ENCODE measurements at places on chromosomes 6 and 20. TPM values are rescaled to one million over a fixed set of nuclear protein-coding genes. Genes with fewer than 3 reads are reported as not detected.

Gene RFX6
- total RNA-seq: 0.74 TPM

- H3K27ac ChIP-seq: peak within 1 kb of the TSS; percentile 71
- H3K4me3 ChIP-seq: peak within 1 kb of the TSS; percentile 49
Measured at GRCh38 chr6:112253841-112254816, at the start of gene LAMA4. Gene LAMA4, minus strand, starts transcription at chr6:112254567. Its CDS starts 417 bp downstream, at chr6:112254150.

DNA sequence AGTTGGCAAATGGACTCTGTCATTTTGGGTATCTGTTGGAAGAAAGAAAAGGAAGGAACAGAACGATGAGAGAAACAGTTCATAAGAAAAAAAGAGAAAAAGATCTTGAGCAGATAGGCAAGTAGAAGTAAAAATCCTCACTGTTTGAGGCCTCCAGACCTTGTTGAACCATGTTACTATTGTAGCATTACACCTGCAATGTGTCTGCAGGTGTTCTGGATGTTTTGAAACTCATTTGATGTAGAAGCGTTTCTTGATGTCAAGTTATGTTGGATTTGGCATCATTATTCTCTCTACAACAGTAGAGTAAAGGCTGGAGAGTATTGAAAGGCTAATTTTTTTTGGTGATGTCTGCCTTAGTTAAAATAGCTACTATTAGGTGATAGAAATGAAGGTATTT lies 108.7 kb downstream of the CARMIL1 start:
- H3K27me3 ChIP-seq: no peaks in the 10 kb centered on the region
- H3K4me3 ChIP-seq: no peak overlapping the region
- H3K4me1 ChIP-seq: no peaks in the 10 kb centered on the region
- no peak overlapping the region for H3K27ac ChIP-seq

Gene LY6G6D
- total RNA-seq: not detected

Gene TNFRSF6B
- total RNA-seq: 12.2 TPM

GRCh38 chr20:58148891-58149290 lies 79.6 kb downstream of the ANKRD60 start:
- no peaks in the 10 kb centered on the region for H3K36me3 ChIP-seq
- H3K27ac ChIP-seq: no peak overlapping the region
- no peak overlapping the region for H3K4me3 ChIP-seq
- H3K27me3 ChIP-seq: no peaks in the 10 kb centered on the region

DNA sequence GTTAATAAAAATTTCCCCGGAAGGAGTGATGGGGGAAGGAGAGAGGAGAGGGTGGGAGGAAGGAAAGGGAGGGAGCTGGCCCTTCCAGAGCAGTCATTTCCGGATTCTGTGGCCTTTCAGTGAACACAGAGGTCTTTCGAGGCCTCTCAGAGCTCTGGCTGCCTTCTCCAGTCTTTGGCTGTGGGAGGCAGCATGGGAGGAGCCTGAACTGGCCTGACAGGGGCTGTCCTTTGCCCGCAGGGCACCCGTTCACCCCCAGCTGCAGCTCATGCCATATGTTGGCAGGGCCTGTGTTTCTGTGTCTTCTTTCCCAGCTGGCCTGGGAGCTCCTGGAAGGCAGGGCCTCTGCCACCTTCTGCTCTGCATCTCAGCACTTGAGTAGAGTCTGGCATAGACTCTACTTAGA lies 95.5 kb downstream of the PPP1R14C start:
- DNase-seq: no peak
- H3K27ac ChIP-seq: no peak overlapping the region
- H3K36me3 ChIP-seq: no peaks in the 10 kb centered on the region
- no peaks in the 10 kb centered on the region for H3K27me3 ChIP-seq
- H3K4me3 ChIP-seq: no peak overlapping the region
- no peaks in the 10 kb centered on the region for H3K4me1 ChIP-seq

Gene KHDC1
- 4.2 TPM for total RNA-seq

DNA sequence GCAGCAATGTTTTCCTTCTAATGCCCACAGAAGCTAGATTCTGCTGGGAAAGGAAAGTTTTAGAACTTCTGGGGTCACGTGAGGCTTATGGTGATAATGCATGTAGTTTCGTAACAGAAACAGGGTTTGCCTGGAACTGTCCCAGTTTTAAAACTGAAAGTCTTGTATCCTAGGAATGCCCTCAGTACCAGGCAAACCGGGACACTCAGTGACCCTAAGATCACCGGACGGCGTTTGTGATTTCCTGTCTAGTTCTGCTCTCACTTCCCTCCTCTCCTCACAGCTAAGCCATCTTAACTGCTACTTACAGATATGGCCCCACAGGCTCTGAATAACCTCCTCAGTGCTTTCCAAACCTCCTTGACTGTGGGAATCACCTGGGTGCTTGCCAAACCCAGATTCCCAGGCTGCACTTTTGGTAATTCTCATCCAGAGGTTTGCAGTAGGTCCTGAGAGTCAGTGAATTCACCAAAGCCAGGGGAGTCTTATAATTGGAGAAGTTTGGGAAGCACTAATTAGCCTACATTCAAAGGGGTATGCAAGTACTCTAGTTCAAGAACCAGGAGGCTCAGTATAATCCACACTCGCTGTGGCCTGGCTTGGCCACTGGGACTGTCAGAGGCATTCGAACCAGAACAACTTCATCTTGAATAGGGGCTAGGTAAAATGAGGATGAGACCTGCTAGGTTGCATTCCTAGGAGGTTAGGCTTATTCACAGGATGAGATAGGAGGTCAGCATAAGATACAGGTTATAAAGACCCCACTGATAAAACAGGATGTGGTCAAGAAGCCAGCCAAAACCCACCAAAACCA lies 231.6 kb upstream of the MYLIP start:
- no peaks in the 10 kb centered on the region for H3K36me3 ChIP-seq
- no peaks in the 10 kb centered on the region for H3K27me3 ChIP-seq
- no peak for DNase-seq
